ENCODE measurements at places on chromosomes 5 and 9.

DNA sequence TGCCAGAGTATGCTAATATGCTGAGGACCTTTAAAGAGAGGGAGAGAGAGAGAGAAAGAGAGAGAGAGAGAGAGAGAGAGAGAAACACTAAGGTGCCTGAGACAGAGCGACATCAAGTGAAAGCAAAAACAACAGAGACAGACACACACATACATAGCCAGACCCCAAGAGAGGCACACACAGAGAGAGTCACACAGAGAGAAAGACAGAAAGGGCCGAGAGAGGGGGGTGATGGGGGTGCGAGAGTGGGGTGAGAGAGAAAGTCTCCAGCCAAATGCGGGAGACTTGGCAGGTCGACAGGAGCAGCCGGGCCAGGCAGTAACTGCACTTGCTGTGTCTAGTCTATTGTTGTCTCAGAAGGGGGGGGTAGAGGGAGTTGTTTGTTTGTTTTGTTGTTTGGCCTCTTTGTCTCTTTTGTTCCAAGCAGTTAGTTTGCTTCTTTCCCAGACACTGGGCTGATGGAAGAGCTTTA is 30.1 kb upstream of the NFIB start:
- DNase-seq, result no peak

DNA sequence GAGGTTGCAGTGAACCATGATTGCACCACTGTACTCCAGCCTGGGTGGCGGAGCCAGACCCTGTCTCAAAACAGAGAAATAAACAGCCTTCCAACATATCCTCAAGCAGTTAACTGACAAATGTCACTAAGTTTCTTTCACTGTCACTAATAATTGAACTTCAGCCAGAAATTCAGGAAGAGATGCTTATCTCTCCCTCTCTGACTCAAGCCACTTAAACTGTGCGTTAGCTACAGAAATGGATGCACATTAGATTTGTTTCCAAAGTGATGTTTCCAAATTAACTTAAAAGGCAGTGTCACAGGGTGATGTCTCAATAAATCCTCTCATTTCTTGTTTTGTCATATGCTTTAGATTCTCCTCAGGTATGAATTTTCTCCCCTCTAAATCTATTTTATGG is 164.9 kb downstream of the KDM4C start:
- DNase-seq, result no peak

DNA sequence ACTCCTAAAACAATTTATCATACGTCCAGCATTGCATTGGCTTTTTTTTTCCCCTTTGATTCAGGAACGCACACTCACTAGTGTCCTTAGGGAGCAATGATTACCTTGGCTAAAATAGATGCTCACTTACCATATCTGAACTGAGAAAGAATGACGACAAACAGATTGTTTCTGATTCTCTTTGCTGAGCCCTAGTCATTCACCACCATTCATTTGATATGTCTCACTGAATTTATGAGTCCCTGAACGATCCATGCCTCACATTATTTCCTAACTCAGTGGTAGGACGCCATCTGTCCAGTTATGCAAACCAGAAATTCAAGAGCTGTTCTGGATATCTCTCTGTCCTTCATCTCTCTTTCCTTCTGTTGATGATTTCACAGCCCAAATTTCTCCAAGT is 39.3 kb upstream of the DAB2 start:
- no peak for DNase-seq

- DNase-seq, result no peak
Observed at GRCh38 chr5:98179791-98180755, 593.4 kb upstream of the RGMB start.

DNA sequence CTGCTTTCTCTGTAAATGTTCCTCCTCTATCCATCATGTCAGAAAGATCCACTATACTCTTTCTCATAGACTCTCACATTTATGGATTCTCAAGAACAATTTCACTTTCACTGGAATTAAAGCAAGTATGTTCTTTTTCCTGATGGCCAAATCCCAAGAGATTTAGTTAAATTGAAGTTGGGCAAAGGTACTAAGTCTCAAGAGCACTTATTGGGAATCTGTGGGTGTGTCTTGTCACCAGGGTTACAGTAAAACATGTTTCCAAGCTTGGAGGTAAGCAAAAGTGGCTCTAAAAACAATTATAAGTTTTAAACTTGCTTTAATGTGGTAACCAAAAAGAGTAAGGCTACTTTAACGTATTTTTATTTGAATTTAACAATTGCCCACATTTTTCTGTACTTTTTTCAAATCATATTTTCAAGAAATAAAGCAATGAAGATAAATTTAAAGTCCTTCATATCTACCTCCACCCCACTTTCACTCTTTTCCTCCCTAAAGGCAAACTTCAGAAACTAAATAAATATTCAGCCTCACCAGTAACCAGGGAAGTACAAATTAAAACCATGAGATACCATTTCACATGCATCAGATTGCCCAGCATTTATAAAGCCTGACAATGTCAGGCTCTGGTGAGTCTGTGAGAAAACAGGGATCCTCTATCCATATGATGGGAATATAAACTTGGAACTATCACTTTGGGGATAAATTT is 387.4 kb downstream of the CETN3 start:
- DNase-seq, result no peak

DNA sequence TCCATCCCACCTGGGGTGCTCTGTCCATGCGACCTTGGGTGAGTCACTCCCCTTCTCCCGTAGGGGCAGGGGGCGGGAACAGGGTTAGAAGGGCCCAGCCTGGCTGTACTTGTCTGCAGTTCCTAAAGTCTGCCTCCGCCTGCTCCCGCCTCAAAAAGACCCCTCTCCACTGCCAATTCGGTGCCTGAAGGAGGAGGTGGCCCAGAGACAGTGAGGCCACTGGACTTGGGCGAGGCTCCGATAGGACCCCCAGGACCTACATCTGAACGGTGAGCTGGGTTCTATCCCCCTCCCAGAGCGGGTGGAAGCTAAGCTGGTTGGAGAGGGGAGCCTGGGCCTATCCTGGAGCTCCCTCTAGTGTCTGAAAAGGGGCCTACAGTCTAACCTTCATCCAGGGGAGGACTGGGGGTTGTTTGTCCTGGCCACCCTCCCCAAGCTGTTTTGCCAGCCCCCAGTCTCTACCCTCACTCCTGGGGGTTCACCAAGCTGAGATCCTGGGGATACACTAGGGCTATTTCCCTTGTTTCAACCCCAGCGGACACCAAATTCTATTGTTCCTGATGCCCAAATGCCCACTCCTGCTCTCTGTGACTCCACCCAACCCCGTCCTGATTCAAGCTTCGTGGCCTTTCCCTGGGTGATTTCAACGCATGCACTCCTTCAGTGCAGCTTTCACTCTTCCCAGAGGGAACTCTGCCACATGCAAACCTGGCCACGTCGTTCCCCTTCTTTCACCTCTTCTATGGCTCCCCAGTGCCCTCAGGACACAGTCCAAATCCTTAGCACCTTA is 6.1 kb upstream of the CRB2 start:
- DNase-seq, result peak; percentile 49

DNA sequence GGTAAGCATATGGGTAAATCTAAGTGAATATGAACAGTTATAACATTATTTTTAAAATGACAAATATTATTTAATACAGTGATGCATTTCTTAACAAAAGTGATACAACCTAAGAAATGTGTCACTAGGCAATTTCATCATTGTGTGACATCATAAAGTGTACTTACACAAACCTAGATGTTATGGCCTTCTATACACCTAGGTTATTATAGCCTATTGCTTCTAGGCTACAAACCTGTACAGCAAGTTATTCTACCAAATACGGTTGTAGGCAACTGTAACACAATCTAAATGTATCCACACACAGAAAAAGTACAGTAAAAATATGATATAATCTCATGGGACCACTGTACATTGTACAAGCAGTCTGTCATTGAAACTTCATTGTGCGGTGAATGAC is 48.3 kb downstream of the STRBP start:
- no peak for DNase-seq

GRCh38 chr5:144130306-144130705 is 40.2 kb downstream of the YIPF5 start:
- DNase-seq, result no peak

DNA sequence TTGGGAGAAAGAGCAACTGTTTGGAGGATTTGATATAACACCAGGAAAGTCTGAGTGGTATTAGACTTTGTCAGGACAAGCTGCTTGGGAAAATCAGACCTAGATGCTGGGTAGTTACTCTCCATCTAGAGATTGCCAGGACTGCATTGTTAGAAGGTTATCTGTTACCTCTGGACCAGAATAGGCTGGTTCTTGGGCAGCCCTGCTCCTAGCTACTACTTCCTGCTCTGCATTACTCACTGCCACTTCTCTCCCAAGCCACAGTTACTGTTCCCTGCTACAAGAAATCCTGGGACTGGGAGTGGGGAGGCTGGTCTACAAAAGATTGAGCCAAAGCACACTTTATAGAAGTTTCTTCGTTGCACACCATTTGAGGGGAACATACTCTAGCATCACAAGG is 95.5 kb upstream of the KCNN2 start:
- no peak for DNase-seq

- DNase-seq, result no peak
Observed at GRCh38 chr9:79023134-79023580, 548.6 kb upstream of the TLE4 start.

DNA sequence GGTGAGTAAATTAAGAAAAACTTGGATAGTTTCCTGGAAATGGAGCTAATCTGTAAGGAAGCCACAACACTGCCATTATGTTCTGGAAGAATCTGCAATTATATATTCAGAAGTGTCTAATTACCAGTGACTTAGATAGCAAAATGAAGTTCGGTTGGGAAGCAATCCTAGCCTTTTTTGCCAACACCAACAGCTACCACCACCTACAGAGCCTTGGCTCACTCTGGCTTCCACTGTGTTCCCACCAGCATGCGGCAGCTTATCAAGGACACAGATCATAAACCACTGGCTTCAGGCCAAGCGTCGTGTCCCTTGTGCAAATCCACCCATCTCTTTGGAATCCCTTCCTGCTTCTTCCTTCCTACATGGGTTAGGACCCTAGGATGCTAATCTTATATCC is 118.0 kb upstream of the PCA3 start:
- no peak for DNase-seq

DNA sequence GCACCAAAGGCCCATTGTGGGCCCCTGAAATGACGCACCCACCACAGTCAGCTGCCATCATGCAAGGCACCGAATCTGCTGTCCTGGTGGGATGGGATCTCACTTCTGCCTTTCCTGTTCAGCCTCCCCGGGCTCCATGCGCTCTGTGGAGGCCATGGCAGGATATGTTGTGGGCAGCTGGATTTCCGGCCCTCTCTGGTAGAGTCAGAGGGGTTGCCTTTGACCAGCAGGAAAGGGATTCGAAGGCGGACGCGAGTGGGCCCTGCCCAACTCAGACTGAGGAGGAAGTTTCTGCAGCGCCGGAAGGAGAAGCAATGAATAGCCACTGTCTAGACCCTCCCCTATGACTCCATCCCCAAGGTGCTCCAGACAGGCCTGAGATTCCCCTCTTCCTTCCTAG is 35.5 kb downstream of the GADD45G start:
- DNase-seq, result no peak

- no peak for DNase-seq
Observed at GRCh38 chr5:10453545-10453944, 11.9 kb downstream of the ROPN1L start.

GRCh38 chr5:10489810-10490426 is 48.2 kb downstream of the ROPN1L start:
- no peak for DNase-seq

- no peak for DNase-seq
Observed at GRCh38 chr5:113003763-113004162, 27.2 kb downstream of the DCP2 start.

- DNase-seq, result no peak
Observed at GRCh38 chr9:98879094-98879962, 64.4 kb upstream of the COL15A1 start.

DNA sequence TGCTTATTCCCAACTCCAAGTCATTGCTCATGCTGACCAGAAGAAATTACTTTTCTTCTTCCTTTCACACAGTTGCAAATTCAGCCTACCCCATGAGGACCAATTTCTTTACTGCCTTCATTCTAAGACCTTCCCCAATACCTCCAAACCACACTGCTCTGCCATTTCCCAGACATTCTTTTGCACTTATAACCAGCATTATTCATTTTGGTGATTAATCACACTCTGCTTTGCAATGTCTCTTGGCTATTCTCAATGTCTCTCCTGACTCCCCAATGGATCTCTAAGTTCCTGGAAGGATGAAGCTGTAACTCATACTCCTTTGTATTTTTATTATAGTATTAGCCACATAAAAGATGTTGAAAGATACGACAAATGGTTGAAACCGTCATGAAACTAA is 105.7 kb upstream of the RANBP3L start:
- DNase-seq, result no peak

DNA sequence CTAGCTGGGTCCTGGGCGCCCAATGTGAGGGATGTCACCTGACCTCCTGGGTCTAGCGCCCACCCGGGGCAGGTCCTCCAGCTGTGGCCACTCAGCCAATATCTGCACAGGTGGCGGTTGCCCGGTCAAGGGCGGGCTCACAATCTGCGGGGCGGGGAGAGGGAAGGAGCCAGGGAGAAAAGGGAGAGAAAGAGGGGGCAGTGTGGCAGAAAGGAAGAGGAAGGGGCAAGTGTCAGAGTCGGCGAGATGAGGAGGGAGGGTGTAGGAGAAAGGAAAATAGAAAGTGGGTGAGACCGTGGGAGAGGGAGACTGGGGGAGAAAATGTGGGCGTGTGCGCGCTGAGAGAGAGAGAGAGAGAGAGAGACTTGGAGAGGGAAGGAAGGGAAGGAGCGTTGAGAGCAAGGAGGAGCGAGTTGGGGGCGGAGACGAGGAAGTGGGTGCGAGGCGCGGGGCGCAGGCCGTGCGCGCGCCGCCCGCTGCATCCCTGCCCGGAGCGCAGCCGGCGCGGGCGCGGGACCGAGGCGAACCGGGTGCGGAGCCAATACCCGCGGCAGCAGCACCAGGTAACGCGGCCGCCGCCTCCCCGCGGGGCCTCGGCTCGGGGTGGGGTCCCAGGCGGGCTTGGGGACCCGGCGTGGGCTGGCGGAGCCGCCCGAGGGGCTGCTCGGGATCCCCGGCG is at the start of gene HRH2:
Gene HRH2, plus strand, starts transcription at position 479 of the 679 bp plus-strand sequence. CDS start 25,163 bp downstream, outside the sequence.
- DNase-seq, result no peak

GRCh38 chr5:30438785-30439184 is 754.7 kb upstream of the CDH6 start:
- no peak for DNase-seq

DNA sequence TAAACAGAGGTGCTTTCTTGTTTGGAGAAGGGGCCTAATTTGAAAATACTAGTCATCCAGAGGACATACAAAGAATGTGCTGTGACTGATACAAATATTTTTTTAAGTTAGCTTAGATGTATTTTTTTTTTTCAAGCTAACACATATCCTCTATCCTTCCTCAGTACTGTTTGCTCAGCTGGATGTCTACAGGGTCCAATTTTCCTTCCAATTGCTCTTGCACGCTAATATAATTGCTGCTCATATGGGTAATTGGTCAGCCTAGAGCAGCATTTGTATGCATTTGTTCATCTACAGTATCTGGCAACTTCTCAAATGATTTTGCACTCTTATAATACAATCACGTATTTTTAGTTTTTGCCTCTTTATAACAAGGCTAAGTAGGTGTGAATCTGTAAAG is 84.7 kb downstream of the ZDHHC21 start:
- DNase-seq, result no peak
